ENCODE measurements at places on chromosomes 6 and 20. TPM values are rescaled to one million over a fixed set of nuclear protein-coding genes. Genes with fewer than 3 reads are reported as not detected.

The HLA-G gene
- not detected for polyA plus RNA-seq

The OXT gene
- polyA plus RNA-seq, result not detected

The FRK gene
- polyA plus RNA-seq, result 0.19 TPM

The JPH2 gene
- 0.58 TPM for polyA plus RNA-seq

The ELOVL4 gene
- 9.4 TPM for polyA plus RNA-seq

The NMBR gene
- polyA plus RNA-seq, result 0.41 TPM

The FAM83C gene
- not detected for polyA plus RNA-seq

The MYCT1 gene
- 2.2 TPM for polyA plus RNA-seq

The TULP4 gene
- 24.9 TPM for polyA plus RNA-seq

The NHSL1 gene
- 18.2 TPM for polyA plus RNA-seq

The BTN1A1 gene
- 0.36 TPM for polyA plus RNA-seq

The EGFL8 gene
- polyA plus RNA-seq, result 11.5 TPM

The MTHFD1L gene
- 17.4 TPM for polyA plus RNA-seq

The ANKEF1 gene
- 5.1 TPM for polyA plus RNA-seq

The FUT9 gene
- 0.85 TPM for polyA plus RNA-seq

The C6orf132 gene
- 0.34 TPM for polyA plus RNA-seq

The SLC17A3 gene
- not detected for polyA plus RNA-seq

The EFHC1 gene
- polyA plus RNA-seq, result 36.0 TPM

The EPPIN gene
- not detected for polyA plus RNA-seq

The FAXC gene
- 25.0 TPM for polyA plus RNA-seq

The RSPH9 gene
- 4.1 TPM for polyA plus RNA-seq

The BACH2 gene
- 4.5 TPM for polyA plus RNA-seq

The TULP1 gene
- not detected for polyA plus RNA-seq

The COL12A1 gene
- 0.63 TPM for polyA plus RNA-seq

The LY6G6D gene
- not detected for polyA plus RNA-seq

The ACSS1 gene
- polyA plus RNA-seq, result 12.2 TPM

The HLA-DRB1 gene
- 20.2 TPM for polyA plus RNA-seq

The SUMO4 gene
- polyA plus RNA-seq, result not detected

The VGLL2 gene
- polyA plus RNA-seq, result not detected

The LHFPL5 gene
- polyA plus RNA-seq, result 5.4 TPM

The OR2J3 gene
- polyA plus RNA-seq, result not detected

The RAET1E gene
- polyA plus RNA-seq, result 0.17 TPM

The PGC gene
- polyA plus RNA-seq, result not detected

The MEP1A gene
- not detected for polyA plus RNA-seq

The MYBL2 gene
- 148 TPM for polyA plus RNA-seq

The PLA2G7 gene
- 0.61 TPM for polyA plus RNA-seq

The DST gene
- 35.6 TPM for polyA plus RNA-seq

The APCDD1L gene
- polyA plus RNA-seq, result 1.4 TPM

The RIPOR3 gene
- 0.29 TPM for polyA plus RNA-seq

The SPINT3 gene
- polyA plus RNA-seq, result not detected

The ANGPT4 gene
- polyA plus RNA-seq, result 0.10 TPM

The POM121L2 gene
- not detected for polyA plus RNA-seq

The WDR27 gene
- polyA plus RNA-seq, result 3.0 TPM

The GNMT gene
- 0.32 TPM for polyA plus RNA-seq

The QKI gene
- 70.0 TPM for polyA plus RNA-seq

The RSPO3 gene
- polyA plus RNA-seq, result 0.15 TPM

The MYLK2 gene
- polyA plus RNA-seq, result 1.5 TPM

The BYSL gene
- polyA plus RNA-seq, result 24.3 TPM
